Neuronal stem cell (in vitro differentiated cells): ENCODE measurements at places on chromosomes 4 and X.

GRCh38 chrX:77450415-77450814 is 3.2 kb downstream of the FGF16 start:
- no peak for DNase-seq

GRCh38 chrX:39559229-39559628 is 538.5 kb downstream of the BCOR start:
- DNase-seq = no peak

DNA sequence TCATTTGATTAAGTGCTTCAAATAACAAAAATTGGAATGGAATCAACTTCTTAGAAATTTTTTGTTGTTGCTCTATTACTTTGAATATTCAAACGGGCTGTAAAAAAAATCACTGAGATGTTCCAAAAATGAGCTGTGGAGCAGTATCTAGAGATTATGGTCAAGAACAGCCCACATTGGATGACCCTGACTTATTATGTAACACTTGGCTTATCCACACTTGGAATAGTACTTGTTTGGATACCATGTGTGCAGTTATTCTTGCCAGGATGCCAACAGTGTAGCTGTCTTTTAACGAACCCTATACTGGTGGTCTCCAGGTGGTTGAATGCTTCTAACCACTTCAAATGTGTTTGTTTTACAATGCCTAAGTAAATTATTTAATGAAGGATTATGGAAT is 64.9 kb upstream of the CAMK2D start:
- DNase-seq = no peak

GRCh38 chrX:13397878-13398818 is 78.3 kb upstream of the ATXN3L start:
- peak; percentile 1 for DNase-seq

- no peak for DNase-seq
These were observed 46.8 kb downstream of the ZNF141 start for GRCh38 chr4:384311-385010.

DNA sequence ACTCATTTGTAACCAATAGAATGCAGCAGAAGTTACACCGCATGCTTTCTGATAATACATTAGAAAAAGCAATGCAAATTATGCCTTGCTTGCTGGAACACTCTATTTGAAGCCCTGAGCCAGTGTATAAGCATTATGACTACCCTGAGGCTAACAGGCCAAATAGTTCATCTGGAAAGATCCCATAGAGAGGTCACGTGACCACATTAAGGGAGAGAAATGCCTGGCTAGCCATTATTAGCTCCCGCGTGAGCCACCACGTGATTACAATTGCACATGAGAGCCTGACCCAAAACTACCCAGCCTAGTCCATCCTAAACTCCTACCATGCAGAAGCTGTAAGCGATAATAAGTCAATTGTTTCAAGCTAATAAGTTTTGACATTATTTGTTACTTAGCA is 472.9 kb upstream of the GALNTL6 start:
- no peak for DNase-seq

DNA sequence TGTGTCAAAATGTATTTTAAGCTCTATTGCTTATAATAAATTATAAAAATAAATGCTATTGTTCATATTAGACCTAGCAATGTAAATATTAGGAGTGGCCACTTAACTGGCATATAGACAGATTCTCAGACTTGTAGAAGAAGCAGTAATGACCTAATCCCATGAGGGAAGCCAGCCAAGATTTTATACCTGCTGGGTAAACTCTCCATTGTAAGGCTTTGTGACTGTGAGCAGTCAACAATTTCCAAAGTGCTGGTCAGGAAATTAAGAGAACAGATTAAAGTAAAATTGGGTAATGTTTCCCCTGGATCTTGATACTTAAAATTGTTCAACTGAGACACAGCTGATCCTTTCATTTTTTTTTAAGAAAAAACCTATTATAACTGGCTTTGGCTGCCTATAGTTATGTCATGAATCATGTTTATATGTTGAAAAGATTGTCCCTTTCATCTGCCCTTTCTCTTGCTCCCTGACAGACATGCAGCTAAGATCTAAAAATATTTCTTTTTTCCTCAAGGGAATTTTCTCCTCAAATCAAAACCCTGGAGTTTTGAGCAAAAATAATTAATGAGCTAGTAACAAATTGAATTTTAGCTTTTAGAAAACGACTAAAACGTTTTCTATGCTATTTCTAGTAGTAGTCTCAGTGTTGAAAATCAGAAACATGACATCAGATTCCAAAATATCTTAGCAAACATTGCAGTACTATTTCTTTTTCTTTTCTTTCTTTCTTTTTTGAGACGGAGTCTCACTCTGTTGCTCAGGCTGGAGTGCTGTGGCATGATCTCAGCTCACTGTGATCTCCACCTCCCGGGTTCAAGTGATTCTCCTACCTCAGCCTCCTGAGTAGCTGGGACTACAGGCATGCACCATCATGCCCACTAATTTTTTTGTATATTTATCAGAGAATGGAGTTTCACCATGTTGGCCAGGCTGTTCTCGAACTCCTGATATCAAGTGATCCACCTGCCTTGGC is 77.9 kb downstream of the ADGRL3 start:
- no peak for DNase-seq

DNA sequence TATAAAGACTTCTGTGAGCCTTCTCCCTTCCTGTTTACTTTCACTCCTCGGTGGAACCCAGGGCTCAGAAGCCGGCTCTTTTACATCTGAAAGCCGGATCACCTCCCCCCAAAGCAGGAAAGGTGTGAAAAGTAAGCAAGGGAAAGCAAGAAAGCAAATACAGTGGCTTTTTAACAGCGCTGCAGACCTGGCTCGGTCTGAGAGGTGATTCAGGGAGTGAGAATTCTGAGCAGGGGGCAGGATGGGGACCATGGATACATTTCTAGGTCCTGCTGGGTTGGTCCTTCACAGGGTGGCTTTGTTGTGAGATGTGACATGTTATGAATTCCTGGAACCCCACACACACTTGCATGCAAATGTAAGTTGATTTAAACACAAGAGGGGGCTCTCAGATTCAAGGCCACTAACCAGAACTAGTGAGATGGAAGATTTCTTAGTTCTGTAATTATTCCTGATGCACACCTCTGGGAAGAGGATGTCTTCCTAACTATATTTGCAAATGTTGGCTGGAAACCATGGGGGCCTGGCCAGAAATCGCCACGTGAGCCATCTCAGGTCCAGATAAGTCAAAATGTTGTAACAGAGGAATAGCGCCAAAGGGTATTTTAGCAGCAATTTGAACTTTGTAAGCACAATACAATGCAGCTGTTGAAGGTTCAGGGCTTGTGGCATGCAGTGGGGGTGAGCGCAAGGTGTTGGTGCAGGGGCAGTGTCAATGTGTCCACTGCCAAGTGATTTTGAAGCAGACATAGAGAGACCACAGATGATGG is 670.1 kb upstream of the LCORL start:
- DNase-seq = no peak
